Stimulated activated CD8-positive, alpha-beta memory T cell treated with anti-CD3 and anti-CD28 coated beads, Interleukin-15, amount 100 ng/mL, for 24 hours (primary cell): ENCODE measurements at places on chromosomes 2 and 18.

DNA sequence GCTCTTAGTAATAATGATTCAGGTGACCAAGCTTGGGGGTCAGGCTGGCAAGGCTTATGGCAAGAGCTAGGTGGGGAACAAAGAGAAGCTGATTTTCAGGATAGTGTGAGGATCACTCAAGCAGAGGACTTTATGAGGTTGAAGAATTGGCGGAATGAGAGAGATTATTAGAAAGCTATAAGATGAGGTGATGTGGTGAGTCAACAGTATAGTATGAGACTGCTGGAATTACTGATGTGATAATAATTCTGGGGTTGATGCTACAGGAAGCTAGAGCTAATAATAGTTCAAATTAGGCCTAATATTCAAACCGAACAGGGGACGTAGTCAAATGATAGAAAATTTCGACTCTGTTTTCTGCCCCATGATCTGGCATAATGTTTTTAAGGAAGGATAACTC lies 2115.3 kb upstream of the PIK3C3 start:
- no peak for DNase-seq

GRCh38 chr18:70256184-70256583 lies 32.7 kb upstream of the SOCS6 start:
- no peak for DNase-seq

- DNase-seq, result no peak
Observed at GRCh38 chr2:100073110-100073509, 69.3 kb downstream of the AFF3 start.

DNA sequence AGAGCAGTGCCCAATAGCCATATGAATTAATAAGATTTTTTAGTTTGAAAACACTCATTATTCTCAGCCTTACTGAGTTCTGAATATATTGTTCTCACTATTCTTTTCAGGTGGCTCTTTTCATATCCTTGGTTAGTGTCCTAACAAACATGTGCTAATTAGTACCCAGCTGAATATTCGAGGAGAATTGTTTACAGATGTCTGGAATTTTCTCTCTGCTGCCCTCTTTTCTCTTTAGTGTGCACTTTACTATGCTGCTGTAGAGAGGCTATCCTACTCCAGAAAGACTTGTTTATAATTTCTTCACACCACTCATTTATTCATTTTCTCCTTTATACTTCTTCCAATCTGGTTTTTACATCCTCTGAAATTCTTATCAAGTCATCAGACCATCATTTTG lies 405.3 kb downstream of the SPAG16 start:
- no peak for DNase-seq

GRCh38 chr2:88177556-88177955 lies 7.4 kb downstream of the THNSL2 start:
- no peak for DNase-seq

DNA sequence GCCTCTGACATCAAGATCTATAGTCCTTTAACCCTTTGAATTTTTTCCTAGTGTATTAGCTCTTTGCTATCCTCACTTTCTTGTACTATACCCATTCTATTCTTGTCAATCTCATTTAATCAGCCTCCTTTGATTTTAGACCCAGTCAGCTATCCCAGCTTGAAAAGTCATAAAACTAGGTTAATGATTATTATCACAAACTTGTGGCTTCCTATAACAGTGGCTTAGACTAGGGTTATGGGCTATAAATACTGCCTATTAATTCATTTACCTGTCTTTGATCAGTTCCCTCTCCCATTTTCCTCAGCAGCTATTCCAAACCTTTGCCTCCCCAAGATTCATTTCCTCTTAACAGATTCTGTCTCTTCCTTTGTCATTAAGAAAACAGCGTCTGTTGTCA lies 174.8 kb downstream of the UBR3 start:
- DNase-seq, result no peak

DNA sequence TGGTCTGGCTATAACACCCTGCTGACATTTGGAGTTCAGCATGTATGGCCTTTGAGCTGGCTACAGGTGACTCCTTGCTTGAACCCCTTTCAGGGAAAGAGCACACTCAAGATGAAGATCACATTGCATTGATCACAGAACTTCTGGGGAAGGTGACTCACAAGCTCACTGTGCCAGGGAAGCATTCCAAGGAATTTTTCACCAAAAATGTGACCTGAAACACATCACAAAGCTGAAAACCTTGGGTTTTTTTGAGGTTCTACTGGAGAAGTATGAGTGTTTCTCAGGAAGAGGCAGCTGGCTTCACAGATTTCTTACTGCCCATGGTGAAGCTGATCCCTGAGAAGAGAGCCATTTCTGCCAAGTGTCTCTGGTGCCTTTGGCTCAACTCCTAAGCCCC lies 879.0 kb downstream of the CBLN2 start:
- no peak for DNase-seq

DNA sequence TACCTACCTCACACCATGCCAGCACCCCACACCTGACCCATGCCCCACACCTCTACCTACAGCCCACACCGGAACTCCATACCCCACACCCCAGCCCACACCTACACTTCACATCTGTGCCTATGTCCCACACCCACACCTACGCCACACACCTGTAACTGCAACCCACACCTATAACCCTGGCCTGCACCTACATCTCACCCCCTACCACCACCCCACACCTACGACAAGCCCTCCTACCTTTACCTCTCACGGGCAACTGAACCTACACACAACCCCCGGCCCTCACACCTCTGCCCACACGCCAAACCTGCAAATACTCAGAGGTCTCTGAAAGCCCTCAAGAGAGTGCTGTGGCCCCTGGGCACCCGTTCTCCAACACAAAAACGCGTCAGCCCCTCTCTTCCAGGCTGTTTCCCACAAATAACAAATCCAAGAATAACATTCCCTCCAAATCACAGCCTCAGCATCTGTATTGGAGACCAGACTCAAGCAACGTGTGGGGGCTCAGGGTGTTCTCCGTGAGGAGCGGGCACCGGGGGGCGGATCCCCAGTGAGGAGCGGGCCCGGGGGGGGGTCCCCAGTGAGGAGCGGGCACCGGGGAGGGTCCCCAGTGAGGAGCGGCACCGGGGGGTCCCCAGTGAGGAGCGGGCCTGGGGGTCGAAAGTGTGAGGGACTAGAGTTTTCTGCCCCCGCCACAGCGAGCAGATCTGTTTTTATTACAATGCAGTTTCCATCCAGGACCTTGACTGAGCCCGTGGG lies 33.4 kb downstream of the SLC66A2 start:
- DNase-seq, result no peak

DNA sequence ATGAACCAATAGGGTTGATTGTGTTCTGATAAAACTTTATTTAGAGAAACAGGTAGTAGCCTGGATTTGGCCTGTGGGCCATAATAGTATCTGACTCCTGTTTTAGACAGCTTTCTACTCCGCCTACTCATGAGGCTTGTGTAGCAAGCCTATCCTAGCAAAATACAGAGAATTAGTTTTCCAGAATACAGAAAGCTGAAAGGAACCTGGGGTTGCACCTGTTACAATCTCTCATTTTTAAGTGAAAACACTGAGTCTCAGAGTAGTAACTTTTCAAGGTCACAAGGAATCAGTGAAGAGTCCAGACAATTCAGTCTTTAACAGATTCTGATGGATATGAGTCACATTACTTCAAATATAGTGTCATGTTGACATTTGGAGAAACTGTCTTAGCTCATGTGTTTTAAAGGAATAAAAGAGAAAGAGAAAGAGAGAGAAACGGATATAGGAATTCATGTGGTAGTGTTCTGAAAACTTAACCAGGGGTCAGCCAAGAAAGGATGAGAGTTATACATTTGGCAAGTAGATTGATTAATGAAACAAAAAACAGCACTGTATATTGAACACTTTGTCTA lies 17.0 kb downstream of the ARHGAP28 start:
- DNase-seq, result no peak

DNA sequence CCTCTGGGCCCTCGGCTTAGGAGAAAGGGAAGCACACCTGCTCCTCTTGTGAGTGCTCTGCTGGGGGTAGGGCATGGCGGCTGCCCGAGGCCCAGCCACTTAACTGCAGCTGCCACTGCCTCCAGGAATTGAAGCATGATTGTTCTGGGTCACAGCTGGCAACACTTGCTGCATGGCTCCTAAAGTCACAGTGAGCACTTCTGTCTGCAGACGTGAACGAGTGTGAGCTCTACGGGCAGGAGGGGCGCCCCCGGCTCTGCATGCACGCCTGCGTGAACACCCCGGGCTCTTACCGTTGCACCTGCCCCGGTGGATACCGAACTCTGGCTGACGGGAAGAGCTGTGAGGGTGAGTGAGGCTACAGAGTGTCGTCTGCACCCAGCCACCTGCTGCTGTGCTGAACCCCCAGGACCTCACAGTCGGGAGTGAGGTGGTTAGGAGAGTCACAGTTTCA lies 44.4 kb downstream of the FBLN7 start:
- no peak for DNase-seq

- DNase-seq, result no peak
Observed at GRCh38 chr2:101305492-101306078, 2.9 kb downstream of the RNF149 start.

GRCh38 chr18:76216096-76216495 lies 278.9 kb downstream of the ZNF516 start:
- DNase-seq, result no peak

GRCh38 chr18:44714376-44714775 lies 33.7 kb downstream of the SETBP1 start:
- no peak for DNase-seq

DNA sequence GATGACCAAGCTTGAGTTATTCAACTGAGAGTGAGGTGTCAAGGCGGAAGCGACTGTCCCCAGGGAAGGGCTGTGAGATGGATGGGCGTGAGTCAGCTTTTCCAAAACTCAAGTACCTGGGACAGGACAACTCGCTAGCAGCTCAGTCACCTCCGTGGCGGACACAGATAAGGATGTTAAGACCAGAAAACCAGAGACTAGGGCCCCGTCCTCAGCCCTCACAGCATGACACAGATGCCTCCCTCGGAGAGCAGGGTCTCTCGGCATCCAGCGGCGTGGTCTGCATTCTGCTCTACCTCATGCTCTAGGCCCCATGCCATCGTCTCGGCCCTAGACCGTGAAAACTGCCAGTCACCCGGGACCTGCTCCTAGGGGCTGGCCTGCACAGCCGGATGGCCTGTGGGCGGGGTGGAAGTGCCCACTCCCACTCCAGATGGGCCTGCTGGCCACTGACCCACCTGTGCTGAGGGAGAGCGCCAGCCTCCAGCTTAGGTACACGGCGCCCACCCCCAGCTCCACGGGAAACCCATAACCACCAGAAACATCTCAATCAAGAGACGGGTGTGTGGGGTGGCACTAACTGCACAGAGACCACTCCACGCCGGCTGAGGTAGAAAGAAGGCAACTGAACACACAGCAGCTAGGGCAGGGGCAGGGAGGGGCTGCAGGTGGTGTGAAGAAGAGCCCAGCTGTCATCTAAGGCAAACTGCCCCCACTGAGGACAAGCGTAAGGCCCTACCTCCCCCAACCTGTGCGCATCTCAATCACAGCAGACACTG lies 39.8 kb downstream of the ANO7 start:
- DNase-seq, result no peak

GRCh38 chr18:36459203-36459602 lies 161.7 kb downstream of the FHOD3 start:
- DNase-seq, result no peak

- no peak for DNase-seq
Observed at GRCh38 chr2:120719491-120719890, 16.2 kb upstream of the GLI2 start.

DNA sequence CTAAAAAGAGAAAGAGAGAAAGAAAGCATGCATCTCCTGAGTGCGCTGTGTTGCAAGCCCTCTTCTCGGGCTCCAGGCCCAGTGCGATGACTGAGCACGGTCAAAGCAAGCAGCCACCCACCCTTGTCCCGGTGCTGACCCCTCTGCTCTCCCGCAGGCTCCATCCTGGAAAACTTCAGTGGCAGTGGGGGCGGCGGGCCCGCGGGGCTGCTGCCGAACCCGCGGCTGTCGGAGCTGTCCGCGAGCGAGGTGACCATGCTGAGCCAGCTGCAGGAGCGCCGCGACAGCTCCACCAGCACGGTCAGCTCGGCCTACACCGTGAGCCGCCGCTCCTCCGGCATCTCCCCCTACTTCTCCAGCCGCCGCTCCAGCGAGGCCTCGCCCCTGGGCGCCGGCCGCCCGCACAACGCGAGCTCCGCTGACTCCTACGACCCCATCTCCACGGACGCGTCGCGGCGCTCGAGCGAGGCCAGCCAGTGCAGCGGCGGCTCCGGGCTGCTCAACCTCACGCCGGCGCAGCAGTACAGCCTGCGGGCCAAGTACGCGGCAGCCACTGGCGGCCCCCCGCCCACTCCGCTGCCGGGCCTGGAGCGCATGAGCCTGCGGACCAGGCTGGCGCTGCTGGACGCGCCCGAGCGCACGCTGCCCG lies 252.5 kb downstream of the GLI2 start:
- no peak for DNase-seq

DNA sequence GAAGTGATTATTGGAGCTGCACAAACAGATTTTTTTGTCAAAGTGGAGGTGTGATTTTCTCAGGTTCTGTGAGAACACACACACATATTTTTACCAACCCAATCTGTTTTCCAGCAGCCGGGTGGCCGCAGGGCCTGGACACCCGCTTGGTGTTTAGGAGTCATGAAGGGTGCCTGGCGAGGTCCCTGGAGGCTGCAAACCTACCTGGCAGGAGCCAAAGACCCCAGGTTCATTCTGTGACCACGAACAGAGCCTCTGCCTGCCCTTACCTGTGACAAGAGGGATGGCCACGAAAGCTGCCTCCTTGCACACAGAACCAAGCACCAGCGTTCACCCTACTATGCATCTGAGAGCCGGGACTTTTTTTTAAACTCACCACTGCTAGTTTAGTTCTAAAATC lies 64.3 kb upstream of the ID2 start:
- no peak for DNase-seq

DNA sequence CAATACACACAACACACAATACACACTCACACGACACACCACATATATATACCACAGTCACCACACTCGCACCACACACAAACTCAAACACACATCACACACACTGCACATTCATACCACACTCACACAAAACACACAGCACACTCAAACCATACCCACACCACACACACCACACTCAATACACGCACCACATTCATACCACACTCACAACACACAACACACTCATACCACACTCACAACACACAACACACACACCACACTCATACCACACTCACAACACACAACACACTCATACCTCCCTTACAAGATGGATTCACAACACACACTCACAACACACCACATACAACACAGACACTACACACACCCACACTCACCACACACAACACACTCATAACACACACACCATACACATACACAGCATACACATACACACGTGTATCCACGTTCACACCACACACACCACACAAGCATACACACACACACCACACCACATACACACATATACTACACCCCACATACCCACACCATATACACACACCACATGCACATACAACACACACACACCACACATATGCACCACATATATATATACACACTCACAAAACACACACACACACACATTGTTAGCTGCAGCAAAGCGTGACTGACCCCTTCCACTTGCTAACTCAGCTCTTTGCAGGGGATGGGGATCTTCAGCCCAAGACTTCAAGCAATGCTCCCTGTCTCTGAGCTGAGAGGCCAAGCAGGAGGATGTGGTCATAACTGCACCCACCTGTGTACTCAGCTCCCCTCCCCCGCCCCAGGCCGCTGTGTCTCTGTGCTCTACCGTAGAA lies 59.0 kb downstream of the SDC1 start:
- no peak for DNase-seq
